Daoy (cell line): ENCODE measurements at places on chromosomes 4 and X. TPM values are rescaled to one million over a fixed set of nuclear protein-coding genes. Genes with fewer than 3 reads are reported as not detected.

- no peak for DNase-seq
Measured at GRCh38 chr4:8225706-8226443, 26.8 kb downstream of the SH3TC1 start.

CT83 gene
- total RNA-seq = not detected in 2 replicates

GRCh38 chrX:41482154-41482850, 35.2 kb downstream of the NYX start:
- DNase-seq = no peak

DNA sequence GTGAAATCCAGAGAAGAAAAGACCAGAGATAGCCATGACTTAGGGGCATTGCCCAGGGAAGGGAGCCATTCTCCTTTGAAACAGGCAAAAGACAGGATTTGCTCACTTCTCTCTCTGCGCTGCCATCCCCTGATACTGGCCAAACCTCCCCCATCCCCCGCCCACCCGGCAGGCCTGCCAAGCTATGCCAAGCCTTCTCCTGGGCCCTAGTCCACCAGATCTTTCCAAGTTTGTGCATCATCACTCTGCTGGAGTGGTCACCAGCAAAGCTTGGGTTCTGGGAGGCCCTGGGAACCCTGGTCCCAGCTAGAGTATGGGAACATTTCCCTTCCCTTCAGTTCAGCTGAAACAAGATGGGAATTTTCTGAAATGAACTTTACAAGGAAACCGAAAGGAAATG, 18.4 kb downstream of the EFNB1 start:
- DNase-seq = no peak

SPIN2B gene
- total RNA-seq = 2.7 and 5.2 TPM in 2 replicates

DNA sequence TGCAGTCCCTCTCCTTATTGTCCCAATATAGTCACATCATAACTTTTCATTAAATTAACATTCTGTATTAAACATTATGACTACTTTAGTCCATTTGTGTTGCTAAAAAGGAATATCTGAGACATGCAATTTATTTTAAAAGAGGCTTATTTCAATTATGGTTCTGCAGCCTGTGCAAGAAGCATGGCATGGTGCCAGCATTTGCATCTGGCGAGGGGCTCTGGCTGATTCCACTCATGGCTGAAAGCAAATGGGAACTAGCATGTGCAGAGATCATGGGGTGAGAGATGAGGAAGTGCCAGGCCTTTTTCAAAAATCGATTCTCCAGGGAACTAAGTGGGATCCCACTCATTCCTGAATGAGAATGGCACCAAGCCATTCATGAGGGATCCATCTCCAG, 476.3 kb upstream of the RPS6KA3 start:
- no peak for DNase-seq

GRCh38 chrX:46407036-46407752, 138.0 kb downstream of the ZNF674 start:
- no peak for DNase-seq

DNA sequence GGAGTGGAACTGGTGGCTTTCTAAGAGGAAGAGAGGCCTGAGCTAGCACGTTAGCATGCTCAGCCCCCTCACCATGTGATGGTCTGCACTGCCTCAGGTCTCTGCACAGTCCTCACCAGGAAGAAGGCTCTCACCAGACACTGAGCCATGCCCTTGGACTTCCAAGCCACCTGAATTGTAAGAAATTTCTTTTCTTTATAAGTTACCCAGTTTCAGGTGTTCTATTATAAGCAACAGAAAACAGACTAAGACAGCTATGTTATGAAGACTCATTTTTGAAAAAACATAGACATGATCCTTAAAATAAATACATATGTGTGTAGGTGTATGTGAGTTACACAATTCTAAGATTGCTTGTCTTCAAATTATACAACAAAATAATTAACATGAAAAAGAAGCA, 74.7 kb downstream of the CEP44 start:
- no peak for DNase-seq

GRCh38 chrX:47201345-47201944, 7.8 kb downstream of the UBA1 start:
- no peak for DNase-seq

DNA sequence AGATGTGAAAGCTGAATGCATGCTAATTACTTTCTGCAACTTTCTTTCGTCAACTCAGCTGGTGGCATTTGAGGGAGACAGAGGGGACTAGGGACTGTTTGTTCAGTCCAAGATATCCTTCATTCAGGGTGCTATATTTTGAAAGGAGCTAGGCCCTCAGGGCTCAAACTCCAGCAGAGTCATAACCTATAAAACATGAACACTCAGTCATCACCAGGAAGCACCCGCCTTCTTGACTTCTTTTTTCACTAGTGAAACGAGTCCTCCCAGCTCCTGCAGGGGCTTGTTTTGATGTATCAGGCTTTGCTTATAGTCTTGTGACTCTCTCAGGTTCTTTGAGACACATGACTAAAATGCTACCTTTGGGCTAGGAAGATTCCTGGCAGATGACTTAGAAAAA, 230.6 kb downstream of the PCDH7 start:
- DNase-seq = no peak

GRCh38 chrX:107677501-107677901, 49.2 kb downstream of the PRPS1 start:
- DNase-seq = peak; percentile 35

TENM3 gene
- total RNA-seq = 33.9 and 40.5 TPM in 2 replicates

DNA sequence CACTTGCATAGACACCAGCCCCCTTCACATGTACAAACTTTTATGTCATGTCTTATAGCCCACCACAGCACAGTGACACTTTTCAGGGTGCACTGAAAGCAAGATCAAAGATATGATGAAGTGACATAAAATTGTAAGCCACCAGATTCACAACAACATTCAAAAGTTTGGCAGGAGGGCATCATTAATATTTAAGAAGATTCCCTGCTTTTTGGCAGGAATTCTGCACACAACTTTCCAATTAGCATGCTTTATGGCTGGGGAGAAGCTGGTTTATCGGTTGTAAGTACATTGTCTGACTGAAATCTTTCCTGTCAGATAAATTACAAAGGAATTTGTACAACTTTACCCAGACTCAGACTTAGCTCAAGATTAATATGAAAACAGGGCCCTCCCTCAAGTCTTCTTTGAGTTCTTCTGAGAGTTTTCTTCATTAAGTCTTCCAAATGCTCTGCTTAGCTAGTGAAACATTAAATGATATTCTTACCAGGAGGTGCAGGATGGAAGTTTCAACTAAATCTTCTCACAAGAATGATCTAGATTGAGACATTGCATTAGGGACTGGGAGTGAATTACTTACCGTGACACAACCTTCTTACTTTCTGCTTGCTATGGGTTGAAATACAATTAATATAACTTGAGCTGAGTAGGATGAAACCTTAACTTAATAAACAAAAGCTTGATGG, 523.8 kb downstream of the PPARGC1A start:
- no peak for DNase-seq

SPARCL1 gene
- not detected in 2 replicates for total RNA-seq

- DNase-seq = no peak
Measured at GRCh38 chr4:30429813-30430761, 290.1 kb upstream of the PCDH7 start.

MAGEB1 gene
- 30.3 and 39.3 TPM in 2 replicates for total RNA-seq
